Heart left ventricle (tissue), 16 donors: ENCODE measurements at places on chromosomes 3 and 15. TPM values are rescaled to one million over a fixed set of nuclear protein-coding genes. Genes with fewer than 3 reads are reported as not detected.
A peak's percentile ranks its signal among the peaks of the same experiment; 100 is the strongest.

GRCh38 chr3:71062952-71063772 lies 520.4 kb downstream of the FOXP1 start:
- H3K27ac ChIP-seq: peak overlapping the region; percentile 93
- H3K27me3 ChIP-seq: no peaks in the 10 kb centered on the region
- H3K36me3 ChIP-seq: no peaks in the 10 kb centered on the region

DNA sequence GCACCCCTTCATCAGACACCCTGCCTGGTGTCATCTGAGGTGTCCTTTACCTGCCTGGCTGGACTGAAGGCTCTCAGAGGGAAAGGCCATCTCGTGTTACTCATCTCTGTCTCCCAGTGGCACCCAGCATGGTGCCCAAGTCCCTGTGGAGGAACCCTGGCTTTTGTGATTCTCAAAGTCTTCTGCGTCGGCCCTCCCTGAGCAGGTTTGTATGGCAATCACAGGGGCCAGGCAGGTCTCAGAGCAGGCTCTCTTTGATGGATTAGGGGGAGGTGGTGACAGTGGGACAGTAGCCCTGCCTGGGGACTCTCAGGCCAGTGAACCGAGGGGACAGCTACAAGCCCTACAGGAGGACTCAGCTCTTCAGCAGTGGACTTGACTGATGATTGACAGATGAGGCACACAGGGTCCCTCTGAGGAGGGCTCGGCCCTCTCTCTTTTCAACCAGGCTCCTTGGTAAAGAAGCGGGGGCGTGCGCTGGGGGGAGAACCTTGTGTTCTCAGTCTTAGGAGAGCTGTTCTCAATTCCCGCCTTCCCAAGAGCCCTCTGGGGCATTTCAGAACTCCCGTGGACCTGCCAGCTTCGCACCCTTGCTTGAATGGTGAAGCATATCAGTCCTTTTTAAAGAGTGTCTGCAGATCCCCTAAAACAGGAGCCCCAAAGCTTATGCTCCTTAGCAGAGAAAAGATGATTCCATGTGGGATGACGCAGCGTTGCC lies 108.3 kb downstream of the VGLL4 start:
- H3K27me3 ChIP-seq: no peaks in the 10 kb centered on the region
- H3K36me3 ChIP-seq: no peaks in the 10 kb centered on the region
- H3K27ac ChIP-seq: no peak overlapping the region
- DNase-seq: no peak
- H3K4me1 ChIP-seq: peaks cover 1% of the 10 kb centered on the region

DNA sequence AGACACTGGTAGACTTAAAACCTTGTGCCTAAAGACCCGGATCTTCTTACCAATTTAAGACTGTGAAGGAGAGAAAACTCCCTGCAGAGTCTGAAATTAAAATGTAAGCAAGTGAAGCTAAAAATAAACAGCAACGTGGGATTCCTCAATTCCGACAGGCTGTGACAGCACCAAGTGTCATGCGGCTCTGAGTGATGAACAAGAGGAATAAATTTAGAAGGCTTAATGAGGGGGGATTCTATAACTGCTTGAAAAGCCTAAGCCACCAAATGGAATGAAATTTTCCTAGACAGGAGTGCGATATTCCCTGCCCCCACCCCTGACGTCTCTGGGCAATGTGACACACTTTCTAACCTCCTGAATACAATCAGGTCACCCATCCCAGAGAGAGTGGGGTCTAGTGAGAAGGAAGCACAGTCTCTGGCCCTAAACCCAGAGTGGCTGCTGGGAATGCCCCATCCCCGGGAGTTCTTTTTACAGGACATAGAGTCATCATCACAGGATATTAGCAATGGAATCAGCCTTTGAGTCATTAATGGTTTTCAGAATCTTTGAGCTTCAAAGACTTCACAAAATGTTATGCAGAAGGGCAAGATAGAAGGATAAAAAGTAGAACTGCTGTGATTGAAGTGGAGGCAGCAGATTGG lies 114.3 kb downstream of the EDEM1 start:
- H3K27me3 ChIP-seq: no peaks in the 10 kb centered on the region
- no peak overlapping the region for H3K4me3 ChIP-seq
- peak; percentile 10 for DNase-seq
- no peaks in the 10 kb centered on the region for H3K4me1 ChIP-seq

DNA sequence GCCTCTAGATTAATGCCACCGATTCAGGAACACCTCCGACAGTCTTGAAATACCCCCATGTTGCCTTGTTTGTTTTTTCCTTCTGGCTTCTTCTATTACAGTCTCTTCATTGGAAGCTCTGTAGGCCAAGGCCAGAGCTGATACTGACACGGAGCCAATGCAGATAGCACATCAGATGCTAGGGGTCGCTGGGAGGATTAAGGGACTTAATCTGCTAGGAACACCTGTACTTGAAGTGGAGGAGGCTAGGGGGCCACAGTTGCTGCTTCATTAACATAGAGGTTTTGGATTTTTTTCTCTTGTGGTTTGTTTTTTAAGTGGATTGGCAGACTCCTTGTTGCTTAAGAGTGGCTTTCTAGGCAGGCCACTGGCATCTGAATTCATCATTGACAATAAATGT lies 49.6 kb downstream of the PARP14 start:
- no peak for DNase-seq
- no peak overlapping the region for H3K4me3 ChIP-seq
- H3K36me3 ChIP-seq: no peaks in the 10 kb centered on the region
- H3K27me3 ChIP-seq: no peaks in the 10 kb centered on the region

DNA sequence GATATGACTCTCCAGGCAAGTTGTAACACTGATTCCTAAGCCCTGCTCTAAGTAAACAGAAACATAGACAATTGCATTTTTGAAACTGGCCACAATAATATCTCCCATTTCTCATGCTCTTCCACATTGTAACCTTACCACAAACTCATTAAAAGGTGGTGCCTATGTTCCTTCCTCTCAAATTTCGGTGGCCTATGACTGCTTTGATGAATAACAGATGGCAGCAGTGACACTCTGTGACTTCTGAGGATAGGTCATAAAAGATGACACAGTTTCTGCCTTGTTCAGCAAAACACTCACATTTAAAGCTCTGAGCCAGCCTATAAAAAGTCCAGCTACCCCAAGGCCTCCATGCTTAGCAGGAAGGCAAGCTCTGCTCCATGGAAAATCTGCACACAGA lies 195.2 kb downstream of the EFHB start:
- no peak overlapping the region for H3K27ac ChIP-seq
- DNase-seq: no peak
- H3K4me1 ChIP-seq: no peaks in the 10 kb centered on the region
- no peaks in the 10 kb centered on the region for H3K27me3 ChIP-seq

DNA sequence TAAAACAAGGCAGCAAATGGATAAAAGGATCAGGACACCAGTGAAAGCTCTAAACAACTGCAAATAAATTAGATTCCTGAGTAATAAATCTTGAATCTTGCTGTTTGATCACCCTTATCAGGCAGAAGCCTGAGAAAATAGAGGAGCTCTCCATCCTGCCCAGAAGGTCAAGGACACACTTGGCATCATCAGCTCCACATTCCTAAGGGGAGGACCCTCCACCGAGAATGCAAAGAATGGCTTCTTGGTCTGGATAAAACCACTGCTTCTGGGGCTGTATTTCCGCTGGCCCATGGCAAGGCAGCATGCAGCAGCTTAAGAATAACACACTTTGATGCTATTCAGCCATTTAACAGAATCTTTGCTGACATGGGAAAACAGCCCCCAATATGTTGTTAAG lies 108.9 kb upstream of the TSC22D2 start:
- no peak overlapping the region for H3K4me3 ChIP-seq
- H3K27me3 ChIP-seq: no peaks in the 10 kb centered on the region
- no peak for DNase-seq
- H3K36me3 ChIP-seq: no peaks in the 10 kb centered on the region
- no peaks in the 10 kb centered on the region for H3K4me1 ChIP-seq
- H3K27ac ChIP-seq: no peak overlapping the region

DNA sequence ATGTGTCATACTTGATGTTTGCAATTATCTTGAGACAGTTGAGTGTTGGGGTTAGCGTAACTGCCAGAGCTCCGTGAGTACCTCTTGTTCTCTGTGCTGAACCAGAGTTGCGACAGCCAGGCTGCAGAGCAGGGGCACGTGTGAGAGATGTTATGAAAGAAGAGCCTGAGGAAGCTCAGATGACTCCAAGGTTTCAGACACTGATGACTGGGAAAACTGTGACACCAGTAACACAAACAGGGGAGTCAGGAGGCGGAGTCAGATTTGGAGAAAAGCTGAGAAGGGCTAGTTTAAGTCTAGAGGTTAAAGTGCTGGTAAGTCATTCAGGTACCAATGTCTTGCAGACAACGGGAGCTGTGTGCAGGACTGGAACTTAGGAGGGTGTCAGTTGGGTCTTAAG lies 45.0 kb downstream of the BLM start:
- no peak overlapping the region for H3K4me3 ChIP-seq
- peak; percentile 33 for DNase-seq
- peak overlapping the region; percentile 83 for H3K27ac ChIP-seq
- H3K27me3 ChIP-seq: no peaks in the 10 kb centered on the region
- H3K36me3 ChIP-seq: no peaks in the 10 kb centered on the region

DNA sequence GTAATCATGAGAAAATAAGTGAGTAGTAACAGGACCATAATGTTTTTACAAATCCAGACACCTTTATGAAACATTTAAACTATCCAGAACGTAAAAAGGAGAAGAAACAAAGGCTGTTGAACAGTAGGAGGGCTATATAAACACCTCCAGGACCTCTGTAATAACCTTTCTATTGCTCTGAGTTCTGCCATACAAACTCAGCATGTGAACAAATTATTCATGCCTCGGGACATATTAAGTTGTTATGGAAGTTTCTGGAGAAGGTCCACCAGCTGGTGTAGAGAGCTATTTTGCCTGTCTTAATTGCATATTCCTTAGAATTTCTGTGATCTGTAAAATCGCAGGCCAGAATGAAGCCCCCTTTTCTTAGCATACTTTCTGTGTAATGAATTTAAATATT lies 256.3 kb downstream of the UBE2E2 start:
- peak overlapping the region; percentile 12 for H3K27ac ChIP-seq
- H3K4me1 ChIP-seq: no peaks in the 10 kb centered on the region
- H3K36me3 ChIP-seq: no peaks in the 10 kb centered on the region

GRCh38 chr3:82939491-82940097 lies 1178.1 kb upstream of the GBE1 start:
- no peaks in the 10 kb centered on the region for H3K36me3 ChIP-seq
- H3K4me1 ChIP-seq: no peaks in the 10 kb centered on the region
- H3K4me3 ChIP-seq: no peak overlapping the region
- no peak for DNase-seq
- H3K27me3 ChIP-seq: no peaks in the 10 kb centered on the region

DNA sequence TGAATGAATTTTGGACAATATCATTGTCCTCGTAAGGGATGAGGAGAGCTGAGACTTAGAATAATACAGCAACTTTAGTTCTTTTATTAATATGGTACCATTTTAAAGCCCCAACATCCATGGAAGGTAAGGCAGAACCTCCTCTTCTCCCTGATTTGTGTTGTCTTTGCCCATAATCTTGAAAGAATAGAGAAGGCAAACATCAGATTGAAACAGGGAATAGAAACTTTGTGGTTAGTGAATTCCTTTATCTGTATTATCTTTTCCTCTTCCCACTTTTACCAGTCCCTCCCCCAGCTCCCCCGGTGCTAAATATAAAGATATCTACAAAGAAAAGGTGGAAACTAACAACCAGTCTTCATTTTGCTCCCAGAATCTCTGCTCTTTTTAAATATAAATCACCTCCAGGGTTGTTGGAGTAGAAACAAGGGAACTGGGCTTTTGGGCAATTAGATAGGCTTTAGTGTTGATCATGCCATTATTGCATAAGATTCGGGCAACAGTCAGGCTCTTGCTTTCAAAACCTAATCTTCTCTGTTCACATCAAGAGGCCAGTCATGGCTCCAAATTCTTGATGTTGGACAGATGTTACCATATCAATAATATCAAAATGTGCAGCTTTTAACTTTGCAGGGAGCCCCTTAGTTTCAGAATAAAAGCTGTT lies 32.5 kb downstream of the ITPR1 start:
- peaks cover 7% of the 10 kb centered on the region for H3K36me3 ChIP-seq
- no peak overlapping the region for H3K27ac ChIP-seq
- no peaks in the 10 kb centered on the region for H3K27me3 ChIP-seq
- H3K4me1 ChIP-seq: peaks cover 43% of the 10 kb centered on the region
- DNase-seq: no peak
- H3K4me3 ChIP-seq: no peak overlapping the region

DNA sequence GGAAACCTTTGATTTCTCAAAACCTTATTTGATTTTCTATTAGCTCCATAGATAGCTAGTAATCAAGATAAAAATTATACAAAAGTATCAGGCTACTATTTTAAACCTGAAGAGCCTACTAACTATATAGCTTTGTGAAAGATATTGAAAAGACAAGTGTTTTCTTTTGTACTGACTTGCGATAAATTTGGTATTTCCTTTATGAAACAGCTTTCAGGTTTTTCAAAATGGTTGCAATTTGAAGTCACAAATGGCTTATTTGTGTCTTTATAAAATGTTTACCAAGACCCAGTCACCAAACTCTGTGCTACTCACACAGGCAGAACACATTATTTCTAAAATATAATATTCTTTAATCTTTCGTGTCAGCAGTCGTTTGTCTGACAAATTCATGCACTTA lies 167.5 kb upstream of the ALCAM start:
- H3K4me3 ChIP-seq: no peak overlapping the region
- no peak overlapping the region for H3K27ac ChIP-seq
- H3K36me3 ChIP-seq: no peaks in the 10 kb centered on the region

GRCh38 chr3:46574243-46574646 lies 8.1 kb upstream of the LRRC2 start:
- H3K4me1 ChIP-seq: no peaks in the 10 kb centered on the region
- H3K4me3 ChIP-seq: no peak overlapping the region
- no peak overlapping the region for H3K27ac ChIP-seq
- H3K27me3 ChIP-seq: no peaks in the 10 kb centered on the region

GRCh38 chr3:14460342-14461005 lies 58.1 kb downstream of the SLC6A6 start:
- peaks cover 96% of the 10 kb centered on the region for H3K36me3 ChIP-seq
- H3K4me1 ChIP-seq: peaks cover 12% of the 10 kb centered on the region
- no peaks in the 10 kb centered on the region for H3K27me3 ChIP-seq
- no peak overlapping the region for H3K4me3 ChIP-seq
- DNase-seq: peak; percentile 84

GRCh38 chr3:105253225-105253624 lies 113.5 kb upstream of the ALCAM start:
- H3K27me3 ChIP-seq: no peaks in the 10 kb centered on the region
- no peaks in the 10 kb centered on the region for H3K36me3 ChIP-seq
- H3K4me3 ChIP-seq: no peak overlapping the region
- no peak overlapping the region for H3K27ac ChIP-seq
- H3K4me1 ChIP-seq: no peaks in the 10 kb centered on the region

- no peak overlapping the region for H3K4me3 ChIP-seq
- H3K27ac ChIP-seq: no peak overlapping the region
- no peaks in the 10 kb centered on the region for H3K4me1 ChIP-seq
- no peaks in the 10 kb centered on the region for H3K36me3 ChIP-seq
- H3K27me3 ChIP-seq: no peaks in the 10 kb centered on the region
- no peak for DNase-seq
Measured at GRCh38 chr15:74233851-74234597, 2.1 kb upstream of the CCDC33 start.

The OR5K4 gene
- not detected for total RNA-seq

The TRIM42 gene
- not detected for total RNA-seq

The MYLK gene
- total RNA-seq: 11.9 TPM

The SOX2 gene
- not detected for total RNA-seq

The CLEC3B gene
- total RNA-seq: 131 TPM

The ISL2 gene
- not detected for total RNA-seq

The ACVR2B gene
- total RNA-seq: 6.2 TPM

The GANC gene
- 30.2 TPM for total RNA-seq

The CRTC3 gene
- total RNA-seq: 24.0 TPM
